Fibroblast of the aortic adventitia (primary cell): ENCODE measurements at places on chromosomes 2 and 18. TPM values are rescaled to one million over a fixed set of nuclear protein-coding genes. Genes with fewer than 3 reads are reported as not detected.
A peak's percentile ranks its signal among the peaks of the same experiment; 100 is the strongest.

The ADCYAP1 gene
- 0.16 and 0.72 TPM in 2 replicates for total RNA-seq

The GKN2 gene
- total RNA-seq: not detected in 2 replicates

The IL36G gene
- total RNA-seq: not detected in 2 replicates

The NAT8 gene
- not detected in 2 replicates for total RNA-seq

The KCNG2 gene
- not detected in 2 replicates for total RNA-seq

DNA sequence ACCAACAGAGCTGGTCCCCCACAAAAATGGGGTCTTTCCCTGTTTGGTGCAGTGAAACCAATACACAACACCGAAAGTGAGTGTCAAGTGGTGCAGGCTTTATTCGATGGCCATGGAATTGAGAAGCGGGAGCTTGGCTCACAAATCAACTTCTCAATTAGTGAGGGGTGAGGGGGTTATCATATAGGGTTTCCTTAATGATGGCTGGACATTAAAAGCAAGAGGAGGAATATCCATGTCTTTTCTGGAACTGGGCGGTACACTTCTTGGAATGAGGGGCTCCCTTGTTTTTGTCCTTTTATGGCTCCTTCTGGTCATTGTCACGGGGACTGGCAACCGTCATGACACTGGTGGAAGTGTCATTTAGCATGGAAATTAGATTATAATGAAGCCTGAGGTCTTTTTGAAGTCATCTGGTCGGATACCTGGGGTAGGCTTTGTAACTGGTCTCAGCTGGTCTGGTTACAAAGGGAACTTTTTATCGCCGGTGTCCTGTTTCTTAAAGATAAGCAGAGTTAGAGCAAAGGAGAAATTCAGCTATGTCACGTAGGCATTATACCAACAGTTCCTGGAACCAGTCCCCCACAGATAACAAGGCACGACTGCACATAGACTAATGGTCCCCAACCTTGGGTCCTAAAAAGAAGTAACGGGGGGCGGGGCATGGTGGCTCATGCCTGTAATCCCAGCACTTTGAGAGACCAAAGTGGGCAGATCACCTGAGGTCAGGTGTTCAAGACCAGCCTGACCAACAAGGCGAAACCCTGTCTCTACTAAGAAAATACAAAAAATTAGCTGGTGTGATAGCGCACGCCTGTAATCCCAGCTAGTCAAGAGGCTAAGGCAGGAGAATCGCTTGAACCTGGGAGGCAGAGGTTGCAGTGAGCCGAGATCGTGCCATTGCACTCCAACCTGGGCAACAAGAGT lies 93.5 kb upstream of the NDUFV2 start:
- DNase-seq: no peak

DNA sequence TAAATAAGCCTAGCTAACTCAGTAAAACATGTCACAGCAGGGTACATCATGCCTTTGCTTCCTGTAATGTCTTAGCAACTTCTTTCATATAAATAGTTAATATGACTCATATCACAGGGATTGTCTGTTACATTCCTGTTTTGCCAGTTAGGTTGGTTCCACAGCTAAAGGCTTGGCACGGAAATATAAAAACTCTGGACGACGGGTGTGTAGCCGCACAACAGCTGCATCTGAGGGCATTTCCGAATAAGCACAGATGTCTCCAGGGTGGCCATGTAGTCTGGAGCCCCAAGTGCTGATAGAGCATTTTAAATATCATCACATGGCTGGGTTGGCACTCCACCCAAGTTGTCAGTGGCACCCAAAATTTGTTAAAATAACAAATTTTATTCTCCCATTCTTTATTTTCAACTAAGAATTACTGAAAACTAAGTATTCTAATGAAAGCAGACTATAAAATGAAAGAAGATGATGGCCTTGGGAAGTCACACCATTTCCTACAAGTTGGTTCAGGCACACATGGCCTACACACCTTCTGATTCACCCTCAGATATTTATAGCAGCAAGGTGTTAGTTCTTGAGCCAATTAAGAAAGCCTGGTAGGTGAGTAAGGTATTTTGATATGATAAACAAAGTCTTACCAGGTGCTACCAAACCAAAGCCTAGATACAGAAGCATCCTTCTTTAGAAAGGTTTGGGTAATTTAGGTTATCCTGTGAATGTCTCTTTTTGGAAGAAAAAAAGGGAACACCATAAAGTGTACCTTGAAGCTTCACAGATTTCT lies 61.8 kb upstream of the STK17B start:
- DNase-seq: peak; percentile 73

DNA sequence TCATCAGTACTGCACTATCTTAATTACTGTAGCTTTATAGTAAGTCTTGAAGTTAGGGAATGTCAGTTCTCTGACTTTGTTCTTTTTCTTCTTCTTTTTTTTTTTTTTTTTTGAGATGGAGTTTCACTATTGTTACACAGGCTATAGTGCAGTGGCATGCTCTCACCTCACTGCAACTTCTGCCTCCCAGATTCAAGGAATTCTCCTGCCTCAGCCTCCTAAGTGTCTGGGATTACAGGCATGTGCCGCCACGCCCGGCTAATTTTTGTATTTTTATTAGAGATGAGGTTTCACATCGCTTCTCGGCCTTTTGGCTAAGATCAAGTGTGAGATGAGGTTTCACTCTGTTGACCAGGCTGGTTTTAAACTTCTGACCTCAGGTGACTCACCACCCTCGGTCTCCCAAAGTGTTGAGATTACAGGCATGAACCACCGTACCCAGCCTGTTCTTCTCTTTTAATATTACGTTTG lies 41.9 kb upstream of the TANC1 start:
- DNase-seq: peak; percentile 76

- DNase-seq: no peak
Observed at GRCh38 chr2:24985511-24985910, 13.8 kb upstream of the DNAJC27 start.

DNA sequence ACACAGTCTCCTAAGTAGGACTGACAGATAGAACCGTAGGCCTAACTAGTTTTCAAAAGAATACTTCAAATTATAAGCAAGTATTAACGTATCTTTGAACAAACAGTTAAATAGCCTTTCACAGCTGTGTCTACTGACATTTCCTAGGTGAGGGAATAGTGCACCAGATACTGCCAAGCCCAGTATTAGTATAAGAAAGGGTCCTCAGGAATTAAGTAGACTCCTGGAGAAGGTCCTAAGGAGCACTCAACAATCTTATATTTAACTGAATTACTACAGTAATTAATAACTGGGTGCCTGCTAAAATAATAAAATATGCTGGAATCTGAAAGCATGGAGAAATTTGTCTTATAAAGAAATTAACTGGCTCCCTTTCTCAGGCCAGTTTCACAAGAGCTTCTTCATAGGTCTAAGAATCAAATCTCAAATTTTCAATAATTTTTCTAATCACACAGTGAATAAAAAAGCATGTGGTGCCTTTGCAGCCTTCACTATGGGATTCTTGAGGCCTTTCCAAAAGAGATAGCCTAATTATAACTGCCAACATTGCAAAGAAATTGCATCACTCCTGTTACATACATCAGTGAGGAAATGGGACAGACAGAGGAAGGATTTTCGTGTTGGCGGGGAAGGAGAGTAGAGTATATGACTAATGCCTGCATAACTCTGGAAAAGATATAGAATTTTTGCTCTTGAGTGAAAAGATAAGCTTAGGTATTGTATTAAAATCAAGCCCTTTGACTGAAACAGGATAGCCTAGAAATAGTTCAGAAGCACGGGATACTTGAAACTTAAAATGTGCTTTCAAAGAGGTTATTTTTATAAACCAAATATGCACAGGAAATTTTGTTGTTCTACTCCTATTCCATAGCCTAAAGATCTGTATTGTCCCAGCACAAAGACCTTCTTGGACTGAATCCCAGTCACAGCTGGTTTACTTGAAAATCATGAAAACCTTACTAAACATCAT lies 228.6 kb upstream of the STK17B start:
- peak; percentile 100 for DNase-seq

DNA sequence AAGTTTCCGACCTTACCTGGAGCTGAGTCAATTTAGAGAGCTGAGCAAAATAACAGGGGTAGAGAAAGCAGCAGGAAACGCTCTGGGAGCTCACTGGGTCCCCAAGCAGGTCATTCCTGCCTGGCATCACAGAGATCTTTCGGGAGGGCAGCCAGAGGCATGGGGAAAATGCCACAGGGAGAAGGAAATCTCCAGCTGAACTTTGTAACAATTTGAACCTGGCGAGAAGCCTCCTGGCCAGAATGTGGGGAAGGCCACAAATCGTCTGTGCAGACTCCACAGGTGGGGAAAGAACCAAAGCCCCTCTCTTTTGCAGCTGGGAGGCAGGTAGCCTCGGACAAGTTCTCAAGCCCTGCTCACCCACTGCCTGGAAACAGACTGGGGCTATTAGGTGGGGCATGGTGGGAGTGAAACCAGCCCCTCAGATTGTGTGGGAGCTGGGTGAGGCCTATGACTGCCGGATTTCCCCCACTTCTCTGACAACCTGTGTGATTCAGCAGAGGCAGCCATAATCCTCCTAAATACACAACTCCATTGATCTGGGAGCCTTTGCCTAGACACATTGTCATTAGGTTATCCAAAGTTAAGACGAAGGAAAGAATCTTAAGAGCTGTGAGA lies 53.9 kb downstream of the INO80D start:
- no peak for DNase-seq

DNA sequence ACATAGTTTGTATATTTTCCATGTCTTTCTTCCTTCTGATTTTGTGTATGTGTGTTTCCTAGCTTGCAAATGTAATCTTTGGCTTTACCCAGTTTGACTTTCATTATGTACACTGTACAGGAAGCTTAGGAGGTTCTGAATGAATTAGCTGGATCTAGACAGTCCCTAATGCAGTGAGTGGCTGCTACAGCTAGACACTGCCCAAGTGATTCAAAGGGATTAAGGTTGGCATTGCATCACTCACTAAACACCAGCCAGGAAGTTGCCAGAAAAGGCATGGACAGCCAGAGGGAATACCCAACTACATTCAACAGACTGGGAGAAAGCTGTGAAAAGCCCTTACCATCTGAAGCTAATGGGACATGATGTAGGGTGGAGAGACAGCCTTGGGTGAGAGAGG lies 316.0 kb upstream of the MEX3C start:
- DNase-seq: no peak

- DNase-seq: no peak
Observed at GRCh38 chr2:128299628-128300027, 19.0 kb downstream of the HS6ST1 start.

GRCh38 chr2:233435436-233436190 lies 81.3 kb downstream of the DGKD start:
- no peak for DNase-seq

- peak; percentile 20 for DNase-seq
Observed at GRCh38 chr2:31430439-31431165, 16.1 kb upstream of the XDH start.

DNA sequence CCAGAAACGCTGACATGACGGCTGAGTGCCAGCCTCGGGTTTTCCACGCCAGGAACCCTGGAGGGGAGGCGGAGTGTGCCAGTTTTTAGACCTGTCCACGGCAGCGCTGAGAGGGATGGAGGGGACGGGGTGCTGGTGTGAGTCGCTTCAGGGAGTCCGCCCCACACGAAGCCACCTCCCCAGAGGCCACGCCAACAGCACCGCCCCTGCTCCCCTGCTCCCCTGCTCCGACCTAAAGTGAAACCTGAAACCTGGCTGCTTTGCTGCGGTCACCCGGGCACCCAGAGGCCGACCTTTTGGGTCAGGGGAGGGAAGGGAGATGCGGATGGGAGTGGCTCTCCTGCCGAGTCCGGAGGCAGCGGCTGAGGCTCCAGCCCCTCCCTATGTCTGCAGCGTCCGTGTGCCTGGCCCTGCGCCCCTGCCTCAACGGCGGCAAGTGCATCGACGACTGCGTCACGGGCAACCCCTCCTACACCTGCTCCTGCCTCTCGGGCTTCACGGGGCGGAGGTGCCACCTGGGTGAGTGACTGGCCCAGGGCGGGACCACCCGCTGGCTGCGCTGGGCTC lies 38.1 kb downstream of the SNED1 start:
- DNase-seq: peak; percentile 13

DNA sequence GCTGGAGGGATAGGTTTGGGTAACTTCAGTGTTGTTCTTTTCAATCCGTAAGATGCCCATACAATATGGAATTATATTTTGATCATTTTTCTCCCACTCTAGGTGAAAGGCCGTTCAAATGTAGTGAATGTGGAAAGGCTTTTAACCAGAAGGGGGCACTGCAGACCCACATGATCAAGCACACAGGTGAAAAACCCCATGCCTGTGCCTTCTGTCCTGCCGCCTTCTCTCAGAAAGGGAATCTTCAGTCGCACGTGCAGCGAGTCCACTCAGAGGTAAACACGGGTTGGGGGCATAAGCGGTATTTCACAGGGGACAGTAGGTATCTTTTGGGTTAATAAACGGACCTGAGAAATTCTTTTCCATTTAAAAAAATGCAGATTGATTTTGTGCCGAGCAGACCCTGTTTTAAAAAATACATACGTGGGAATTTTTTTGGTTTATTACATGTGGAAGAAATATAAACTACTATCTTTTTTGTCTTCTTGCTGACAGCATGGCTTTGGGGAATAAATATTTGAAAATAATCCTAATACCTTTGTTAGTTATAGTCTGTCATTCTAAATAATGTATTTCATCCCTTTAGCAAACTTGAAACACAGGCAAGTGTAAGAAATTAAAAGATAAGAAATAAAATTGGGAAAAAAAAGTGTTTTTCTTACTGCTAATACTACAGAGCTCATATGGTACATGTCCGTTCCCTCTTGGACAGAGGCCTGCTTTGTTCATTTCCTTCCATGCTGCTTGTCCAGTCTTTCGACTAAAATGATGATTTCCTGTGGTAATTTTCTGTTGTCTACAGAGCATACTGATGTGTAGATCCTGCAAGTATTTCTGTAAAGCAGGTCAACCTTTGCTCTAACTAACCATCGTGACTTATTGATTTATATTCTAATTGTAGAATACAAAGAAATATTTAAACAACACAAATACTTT lies 53.3 kb downstream of the ZNF236 start:
- peak; percentile 47 for DNase-seq

GRCh38 chr2:73257425-73258125 lies 23.5 kb downstream of the CCT7 start:
- DNase-seq: no peak

GRCh38 chr18:50654658-50655550 lies 95.0 kb downstream of the MAPK4 start:
- no peak for DNase-seq

GRCh38 chr18:72261590-72261989 lies 282.6 kb downstream of the CBLN2 start:
- no peak for DNase-seq

DNA sequence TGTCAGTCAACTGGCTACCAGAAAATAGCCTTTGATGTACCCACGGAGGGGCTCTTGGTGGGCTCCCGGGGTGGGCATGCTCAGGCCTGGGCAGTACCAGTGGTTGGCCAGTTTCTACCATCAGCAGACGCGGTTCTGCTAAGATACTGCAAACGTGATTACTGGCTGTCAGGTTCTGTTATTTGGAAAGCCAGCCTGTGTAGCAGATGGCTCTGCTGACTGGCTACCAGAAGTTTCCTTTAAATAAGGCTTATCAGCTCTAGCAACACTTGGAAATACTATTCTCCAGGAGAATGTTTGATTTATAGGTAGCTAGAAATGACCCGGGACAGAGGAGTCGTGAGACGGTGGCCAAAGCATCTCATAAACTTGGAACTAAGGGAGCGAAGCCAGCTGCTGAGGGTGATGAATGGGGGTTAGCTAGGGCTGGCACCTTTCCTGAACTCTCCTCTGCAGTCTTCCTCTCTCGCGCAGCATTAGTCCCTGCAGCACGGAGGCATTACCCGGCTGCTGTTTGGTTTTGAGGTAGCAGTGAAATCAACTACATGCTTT lies 171.9 kb downstream of the AGAP1 start:
- DNase-seq: peak; percentile 59
